ENCODE measurements at places on chromosomes 3 and 15.

DNA sequence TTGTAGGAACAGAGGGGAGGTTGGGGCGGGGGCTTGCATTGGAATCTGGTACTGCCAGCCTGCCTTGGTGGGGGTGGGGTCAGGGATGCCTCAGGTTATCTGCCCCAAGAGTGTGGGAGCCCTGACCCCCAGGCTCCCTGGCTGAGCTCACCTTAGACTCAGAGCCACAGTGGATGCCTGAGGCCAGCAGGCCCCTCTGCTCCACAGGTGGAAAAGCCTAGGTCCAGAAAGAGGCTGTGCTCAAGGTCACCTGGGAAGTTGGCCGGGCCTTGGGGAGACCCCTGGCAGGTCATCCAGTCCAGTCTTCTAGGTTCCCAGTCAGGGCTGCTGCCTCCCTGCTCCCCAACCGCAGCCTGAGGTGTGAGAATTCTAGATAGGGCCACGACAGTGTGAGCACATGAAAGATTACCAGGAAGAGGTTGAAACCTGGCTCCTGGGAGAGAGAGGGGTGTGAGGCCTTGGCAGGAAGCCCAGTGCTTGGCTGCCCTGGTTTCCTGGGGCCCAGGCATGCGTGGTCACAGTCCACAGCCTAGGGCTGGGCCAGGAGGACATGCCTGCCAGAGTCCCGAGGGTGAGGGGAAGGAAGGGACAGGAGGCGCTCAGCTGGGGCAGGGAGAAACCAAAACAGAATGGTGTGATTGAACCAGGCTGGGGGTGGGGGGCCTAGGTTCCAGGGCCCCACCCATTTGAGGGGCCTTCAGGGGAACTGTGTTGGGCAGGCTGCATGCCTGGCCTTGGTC, 4.9 kb downstream of the HDAC11 start:
- DNase-seq = no peak

GRCh38 chr3:33858131-33858530, 59.7 kb downstream of the PDCD6IP start:
- no peak for DNase-seq

DNA sequence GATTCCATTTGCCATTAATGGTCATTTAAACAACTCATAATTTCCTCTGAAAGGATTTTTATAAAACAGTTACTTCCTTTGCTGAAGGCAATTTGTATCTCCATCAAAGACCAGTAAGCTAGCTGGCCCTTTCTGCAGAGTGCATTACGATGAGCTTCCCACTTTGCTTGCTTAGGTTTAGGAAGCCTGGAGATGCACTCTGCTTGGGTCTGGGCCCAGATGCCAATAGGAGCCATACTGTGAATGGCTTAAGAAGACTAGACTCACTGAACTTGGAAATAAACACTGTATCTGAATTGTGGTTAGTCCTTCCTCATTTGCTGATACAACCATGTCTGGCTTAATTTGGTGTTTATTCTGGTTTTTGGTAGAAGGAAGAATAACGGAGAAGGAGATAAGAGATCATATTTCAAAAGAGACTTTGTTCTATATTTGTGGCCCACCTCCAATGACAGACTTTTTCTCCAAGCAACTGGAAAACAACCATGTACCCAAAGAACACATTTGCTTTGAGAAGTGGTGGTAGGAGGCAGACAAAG, 38.1 kb downstream of the OXNAD1 start:
- no peak for DNase-seq

GRCh38 chr3:125203731-125204130, 8.8 kb downstream of the SLC12A8 start:
- no peak for DNase-seq

- DNase-seq = no peak
These were observed at the start of gene BCHE for GRCh38 chr3:165837058-165837525. Gene BCHE (minus strand): TSS chr3:165837423. CDS start chr3:165831033, 6,390 bp downstream.

DNA sequence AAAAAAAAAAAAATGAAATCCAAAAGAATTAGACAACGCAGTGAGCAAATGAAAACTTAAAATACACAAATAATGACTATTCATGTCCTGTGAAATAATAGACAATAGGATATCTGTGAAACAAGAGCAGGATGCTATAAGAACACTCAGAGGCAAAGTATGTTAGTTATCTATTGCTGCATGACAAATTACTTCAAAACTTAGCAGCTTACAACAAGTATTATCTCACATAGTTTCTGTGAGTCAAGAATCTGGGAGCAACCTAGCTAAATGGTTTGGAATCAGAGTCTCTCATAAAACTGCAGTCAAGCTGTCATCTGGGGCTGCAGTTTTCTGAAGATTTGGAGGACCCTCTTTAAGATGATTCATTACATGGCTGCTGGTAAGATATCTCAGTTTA, 36.5 kb upstream of the ZMAT3 start:
- no peak for DNase-seq

DNA sequence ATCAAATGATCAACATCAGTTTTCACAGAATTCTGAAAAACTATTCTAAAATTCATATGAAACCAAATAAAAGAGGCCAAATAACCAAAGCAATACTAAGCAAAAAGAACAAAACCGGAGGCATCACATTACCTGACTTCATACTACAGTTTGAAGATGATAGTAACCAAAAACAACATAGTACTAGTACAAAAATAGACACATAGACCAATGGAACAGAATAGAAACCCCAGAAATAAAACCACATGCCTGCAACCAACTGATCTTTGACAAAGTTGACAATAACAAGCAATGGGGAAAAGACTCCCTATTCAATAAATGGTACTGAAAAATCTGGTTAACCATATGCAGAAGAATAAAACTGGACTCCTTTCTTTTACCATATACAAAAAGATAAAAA, 75.7 kb upstream of the FXR1 start:
- no peak for DNase-seq

DNA sequence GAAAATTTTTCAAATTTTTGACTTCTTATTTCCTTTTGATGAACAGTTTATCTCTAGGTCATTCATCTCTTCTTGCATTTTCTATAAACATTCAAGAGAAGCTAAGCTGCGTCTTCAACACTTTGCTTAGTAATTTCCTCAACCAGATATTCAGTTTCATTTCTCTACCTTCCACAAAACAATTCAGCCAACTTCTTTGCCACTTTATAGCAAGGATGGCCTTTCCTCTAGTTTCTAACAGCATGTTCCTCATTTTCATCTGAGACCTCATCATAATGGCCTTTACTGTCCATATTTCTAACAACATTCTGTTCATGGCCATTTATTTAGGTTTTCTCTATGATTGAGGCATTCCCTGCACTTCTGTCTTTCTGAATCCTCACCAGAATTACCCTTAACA, 90.0 kb downstream of the ARIH1 start:
- no peak for DNase-seq

DNA sequence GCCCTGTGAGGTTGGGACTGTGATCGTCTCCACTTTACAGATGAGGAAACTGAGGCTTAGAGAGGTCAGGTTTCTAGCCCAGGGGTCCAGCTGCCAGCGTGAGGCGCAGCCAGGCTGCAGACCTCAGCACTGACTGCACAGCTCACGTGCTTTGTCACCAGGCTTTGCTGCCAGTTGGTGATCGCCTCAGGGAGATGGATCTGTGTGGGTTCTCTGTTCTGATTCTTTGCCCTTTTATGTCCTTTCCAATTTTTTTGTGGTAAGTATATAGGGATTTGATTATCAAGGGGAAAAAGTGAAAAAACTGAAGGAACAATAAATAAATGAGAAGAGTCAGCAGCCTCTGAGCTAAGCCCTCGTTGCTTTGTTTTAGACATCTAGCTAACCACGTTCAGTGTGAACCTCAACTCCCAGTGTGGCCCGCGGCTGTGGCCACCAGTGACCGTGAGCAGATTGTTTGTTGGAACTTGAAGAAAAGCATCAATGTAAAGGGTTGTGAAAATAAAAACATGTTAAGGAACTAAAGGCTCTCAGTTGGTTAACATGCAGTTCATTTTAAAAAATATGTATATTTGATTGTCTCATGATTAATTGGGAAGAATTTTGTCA, 117.6 kb downstream of the PDE8A start:
- no peak for DNase-seq

GRCh38 chr3:196440696-196441095, 8.5 kb upstream of the UBXN7 start:
- no peak for DNase-seq

DNA sequence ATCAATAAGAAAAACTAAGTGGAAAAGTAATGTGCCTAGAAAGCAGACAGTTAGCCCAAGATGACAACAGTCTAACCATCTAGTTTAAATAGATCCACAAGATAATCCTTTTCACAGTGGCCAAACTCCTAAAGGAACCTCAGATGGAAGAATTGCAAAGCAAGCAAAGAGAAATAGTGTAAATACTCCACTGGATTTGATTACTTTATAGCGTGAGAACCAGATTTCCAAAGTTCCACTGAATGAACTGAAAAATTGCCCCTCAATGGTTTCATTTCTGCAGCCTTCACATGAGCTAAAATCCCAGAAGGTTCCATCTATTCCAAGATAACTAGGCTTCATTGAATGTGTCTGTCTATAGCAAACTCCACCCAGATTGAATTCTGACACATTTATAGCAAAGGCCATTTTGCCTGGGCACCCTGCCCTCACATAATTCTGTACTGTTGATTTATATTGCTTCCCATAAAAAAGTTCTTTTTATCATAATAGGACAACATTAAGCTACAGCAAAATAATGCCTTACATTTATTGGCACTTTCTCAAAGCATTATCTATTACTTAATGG, 129.7 kb upstream of the THBS1 start:
- no peak for DNase-seq

DNA sequence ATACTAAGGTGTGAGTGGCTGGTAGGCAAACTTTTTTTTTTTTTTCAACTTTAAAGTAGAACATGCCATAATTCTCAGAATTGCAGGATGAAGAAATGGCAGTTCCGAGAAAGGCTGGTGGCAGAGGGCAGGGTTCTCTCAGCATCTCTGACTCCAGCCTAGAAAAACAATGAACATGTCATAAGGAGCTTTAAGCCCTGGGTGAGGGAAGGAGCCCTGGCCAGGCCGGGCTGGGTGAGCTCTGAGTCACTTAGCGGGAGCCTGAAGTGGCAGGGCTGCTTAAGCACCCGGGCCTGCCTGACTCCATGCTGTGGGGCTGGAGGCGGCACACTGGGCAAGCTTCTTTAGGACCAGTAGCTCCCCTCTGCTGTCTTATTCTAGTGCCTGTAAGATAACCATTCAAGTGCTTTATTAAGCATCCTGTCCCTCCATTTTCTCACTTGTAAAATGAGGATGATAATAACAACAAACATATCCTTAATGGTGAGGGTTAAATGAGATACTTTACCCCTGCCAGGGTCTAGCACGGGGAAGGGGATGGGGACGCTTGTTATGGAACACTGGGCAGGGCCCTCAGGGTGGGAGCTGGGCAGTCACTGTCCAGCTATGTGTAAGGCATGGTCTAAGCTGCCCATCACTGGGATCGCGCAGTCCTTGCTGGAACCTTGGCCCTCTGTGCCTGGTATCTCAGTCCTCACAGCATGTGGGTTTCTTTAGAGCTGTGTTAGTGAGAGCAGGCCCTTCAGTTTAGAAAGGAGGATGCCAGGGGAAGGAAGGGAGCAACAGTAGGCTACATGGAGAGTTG, 18.4 kb downstream of the SMAD6 start:
- no peak for DNase-seq

DNA sequence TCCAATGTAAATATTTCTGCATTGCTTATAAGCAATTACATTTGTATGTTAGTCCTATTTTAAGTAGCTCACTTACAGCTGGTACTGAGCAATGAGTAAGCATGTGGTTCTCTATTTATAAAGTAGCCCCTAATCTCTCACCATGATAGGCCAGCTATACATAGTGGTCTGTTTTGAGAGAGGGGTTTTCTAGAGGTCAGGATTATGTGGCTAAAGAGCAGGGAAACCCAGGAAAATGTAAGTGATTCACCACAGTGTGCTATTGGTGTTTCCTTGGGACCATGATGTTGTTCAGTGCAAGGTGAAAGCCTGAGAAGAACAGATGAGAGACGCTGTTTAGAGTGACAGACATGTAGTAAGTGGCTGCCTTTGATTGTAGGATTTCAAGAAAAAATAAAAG, 26.4 kb downstream of the RBMS3 start:
- no peak for DNase-seq

GRCh38 chr15:82951472-82952157, 905 bp downstream of the HOMER2 start:
- DNase-seq = no peak

DNA sequence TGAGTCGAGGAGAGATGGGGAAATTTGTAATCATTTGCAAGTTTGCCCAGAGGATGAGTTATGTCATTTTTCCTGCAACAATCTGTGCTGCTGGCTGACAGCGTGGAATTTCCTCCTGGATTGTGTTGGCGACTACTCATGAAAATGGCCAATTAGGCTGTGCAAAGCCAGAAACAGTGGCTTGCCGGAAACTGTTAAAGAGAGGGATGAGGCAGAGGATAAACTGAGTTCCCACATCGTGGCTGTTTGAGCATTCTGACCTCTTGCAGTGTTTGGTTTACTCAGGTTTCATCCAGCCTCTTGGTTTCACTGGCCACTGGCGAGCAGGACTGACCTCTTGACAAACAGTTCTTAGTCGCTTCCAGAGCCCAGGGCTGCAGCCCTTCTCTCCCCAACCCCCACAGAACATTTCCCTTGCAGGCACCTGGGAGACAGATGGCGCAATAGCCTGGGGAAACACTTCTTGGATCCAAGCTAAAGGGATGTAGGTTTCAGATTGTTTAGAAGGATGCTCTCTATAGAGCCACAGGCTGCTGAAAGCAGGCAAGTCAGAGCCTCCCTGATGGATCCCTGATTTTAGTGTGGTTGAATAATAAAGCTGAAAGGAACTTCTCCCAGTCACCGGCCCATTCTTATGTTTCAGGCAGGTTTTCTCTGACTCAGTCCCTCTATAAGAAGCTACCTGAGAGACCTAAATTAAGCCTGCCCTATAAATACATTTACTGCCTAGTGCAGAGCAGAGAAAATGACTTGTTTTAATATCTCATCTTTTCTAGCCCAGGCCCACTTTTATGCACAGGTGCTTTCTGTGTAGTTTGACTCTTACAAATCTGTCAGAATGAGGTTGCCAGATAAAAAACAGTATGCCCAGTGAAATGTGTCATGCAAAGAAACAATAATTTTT, 92.8 kb upstream of the UBE2E1 start:
- DNase-seq = no peak

- peak; percentile 2 for DNase-seq
These were observed 654.4 kb upstream of the ADAMTS9 start for GRCh38 chr3:65342084-65342683.

- DNase-seq = no peak
These were observed 16.4 kb downstream of the PRR23E start for GRCh38 chr3:127209155-127209839.

- DNase-seq = no peak
These were observed 15.8 kb downstream of the PLXNA1 start for GRCh38 chr3:126998728-126999127.

- no peak for DNase-seq
These were observed 241.9 kb upstream of the PEX5L start for GRCh38 chr3:180278583-180279188.
